ENCODE measurements at places on chromosomes 3 and 15. TPM values are rescaled to one million over a fixed set of nuclear protein-coding genes. Genes with fewer than 3 reads are reported as not detected.

GRCh38 chr3:127174715-127175140 is 18.2 kb upstream of the PRR23E start:
- no peak for DNase-seq

GRCh38 chr15:88155310-88155709 is 101.2 kb downstream of the NTRK3 start:
- DNase-seq: no peak

The EPB42 gene
- total RNA-seq: 1.4 TPM

The CPN2 gene
- 0.12 TPM for total RNA-seq

DNA sequence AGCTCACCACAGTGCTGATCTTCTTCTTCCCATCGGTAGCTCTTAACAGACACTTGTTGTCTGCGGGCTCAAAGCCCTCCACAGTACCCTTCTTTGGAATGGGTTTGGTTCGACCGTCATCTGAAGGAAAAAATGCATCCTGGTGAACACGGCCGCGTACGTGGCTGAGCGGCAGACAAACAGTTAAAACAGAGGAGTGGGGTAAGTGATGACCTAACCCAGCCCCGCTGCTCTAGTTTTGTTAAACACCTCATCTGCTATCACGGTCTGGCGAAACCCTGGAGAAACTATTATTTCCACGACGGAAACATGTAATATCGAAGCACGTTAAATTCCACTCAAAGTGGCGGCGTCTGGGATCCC is 725 bp downstream of the SRP14 start:
- no peak for DNase-seq

GRCh38 chr15:46714950-46715349 is 1002.4 kb upstream of the SEMA6D start:
- no peak for DNase-seq

- DNase-seq: no peak
Measured at GRCh38 chr15:92040350-92040749, 186.8 kb downstream of the SLCO3A1 start.

The OR5K2 gene
- total RNA-seq: not detected

The MYRIP gene
- total RNA-seq: 6.2 TPM

The FETUB gene
- total RNA-seq: not detected

The ROBO2 gene
- 2.8 TPM for total RNA-seq

DNA sequence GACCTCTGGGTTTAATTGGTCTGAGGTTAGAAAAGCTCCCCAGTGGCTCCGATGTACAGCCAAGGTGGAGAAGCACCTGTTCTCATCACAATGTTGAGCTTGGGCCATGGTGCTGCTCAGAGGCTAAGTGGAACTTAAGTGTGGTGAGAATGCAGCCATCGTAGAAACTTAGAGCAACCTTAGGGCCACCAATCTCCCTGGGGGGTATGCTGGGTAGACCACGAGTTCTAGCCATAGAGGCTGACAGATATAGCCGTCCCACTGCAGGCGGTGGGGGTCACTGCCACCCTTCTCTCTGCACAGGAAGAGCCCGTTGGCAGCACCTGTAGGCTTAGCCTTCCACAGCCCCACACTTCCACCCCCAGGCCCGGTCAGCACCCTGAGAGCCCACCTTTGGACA is 38.0 kb downstream of the MGLL start:
- DNase-seq: no peak

The SLC22A13 gene
- total RNA-seq: 0.95 TPM

DNA sequence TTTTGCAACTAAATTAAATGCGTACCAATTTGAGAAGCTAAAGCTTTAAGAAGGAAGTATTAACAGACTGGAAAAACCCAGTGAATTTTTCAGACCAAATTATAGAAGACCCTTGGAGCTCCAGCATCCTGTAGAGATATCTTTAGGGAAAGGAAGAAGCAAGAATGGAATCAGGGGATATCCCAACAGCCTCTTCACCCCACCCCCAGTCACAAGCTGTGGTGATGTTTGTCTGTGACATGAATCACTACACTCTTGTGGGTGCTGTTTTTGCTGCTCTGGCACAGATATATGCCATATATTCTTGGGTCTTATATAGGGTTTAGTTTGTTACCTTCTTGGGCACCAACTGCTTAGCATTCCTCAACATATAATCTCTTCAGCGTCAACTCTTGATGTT is 78.5 kb upstream of the BCL6 start:
- DNase-seq: no peak

The PLD1 gene
- 734 TPM for total RNA-seq

GRCh38 chr3:108489776-108490175 is 20.6 kb downstream of the MYH15 start:
- DNase-seq: peak; percentile 29

DNA sequence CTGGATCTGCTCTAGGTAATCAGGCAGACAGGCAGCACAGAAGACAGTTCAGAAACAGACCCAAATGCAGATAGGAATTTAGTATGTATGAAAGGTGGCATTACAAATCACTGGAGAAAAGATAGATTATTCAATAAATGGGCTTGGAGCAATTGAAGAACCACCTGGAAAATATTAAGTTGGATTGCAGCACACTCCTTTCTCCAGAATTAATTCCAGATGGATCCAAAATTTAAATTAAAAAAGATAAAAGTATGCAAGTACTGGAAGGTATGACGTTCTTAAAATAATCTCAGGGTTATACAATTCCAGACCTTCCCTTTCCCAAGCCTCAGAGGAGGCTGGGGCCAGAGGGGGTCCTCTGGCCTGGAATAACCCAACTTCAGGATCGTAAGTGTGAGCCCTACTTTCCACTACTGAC is 32.5 kb downstream of the HRH1 start:
- DNase-seq: no peak

GRCh38 chr3:181694805-181695660 is 16.7 kb upstream of the SOX2 start:
- no peak for DNase-seq

GRCh38 chr15:81633889-81634288 is 259.9 kb upstream of the TMC3 start:
- DNase-seq: no peak

The SLC2A2 gene
- total RNA-seq: 22.4 TPM

- no peak for DNase-seq
Measured at GRCh38 chr15:70214276-70214675, 116.6 kb upstream of the TLE3 start.

DNA sequence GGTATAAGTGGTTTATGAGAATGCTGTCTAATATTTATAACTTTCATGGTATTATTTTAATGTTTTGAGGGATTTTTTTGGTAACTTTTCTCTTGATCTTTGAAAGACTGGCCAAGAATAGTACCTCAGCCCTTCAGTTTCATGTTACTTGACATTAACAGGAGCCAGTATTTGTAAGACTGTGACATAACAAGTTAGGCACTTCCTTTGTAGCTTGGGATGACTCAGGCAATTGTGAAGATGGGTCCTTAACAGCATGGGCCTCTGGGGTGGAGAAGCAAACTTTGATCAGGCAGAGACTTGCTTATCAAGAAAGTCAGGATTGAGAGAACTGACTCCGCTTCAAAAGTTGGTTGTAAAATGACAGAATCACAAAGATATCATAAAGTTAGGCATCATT is 9.5 kb downstream of the LRRC49 start:
- DNase-seq: no peak

The CPLX3 gene
- total RNA-seq: not detected

The LPP gene
- total RNA-seq: 478 TPM

The EPHA3 gene
- 15.3 TPM for total RNA-seq

GRCh38 chr15:78324144-78324543 is 16.0 kb upstream of the CRABP1 start:
- no peak for DNase-seq

The LTK gene
- total RNA-seq: 2.5 TPM

DNA sequence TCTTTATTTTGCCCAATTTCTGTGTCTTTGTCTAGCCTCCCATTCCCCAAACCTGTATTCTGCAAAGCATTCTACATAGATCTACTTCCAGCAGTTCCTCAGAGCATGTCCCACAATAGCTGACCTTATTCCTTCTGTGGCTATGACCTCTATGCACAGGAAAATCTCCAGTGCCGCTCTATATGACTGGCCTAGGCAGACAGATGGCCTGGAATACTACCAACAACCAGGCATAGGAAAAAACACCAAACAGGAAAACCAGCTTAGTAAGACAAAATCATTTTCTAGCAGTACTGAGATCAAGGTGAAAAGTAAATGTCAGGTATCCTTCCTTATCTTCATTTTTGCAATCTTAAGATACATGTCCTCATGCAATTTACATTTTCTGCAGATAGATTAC is 1115.0 kb downstream of the IGSF11 start:
- DNase-seq: no peak

GRCh38 chr15:37088436-37088835 is 11.9 kb downstream of the MEIS2 start:
- no peak for DNase-seq

- DNase-seq: no peak
Measured at GRCh38 chr15:64738226-64739095, 36.9 kb downstream of the RBPMS2 start.

The CYP1A2 gene
- total RNA-seq: 0.14 TPM

DNA sequence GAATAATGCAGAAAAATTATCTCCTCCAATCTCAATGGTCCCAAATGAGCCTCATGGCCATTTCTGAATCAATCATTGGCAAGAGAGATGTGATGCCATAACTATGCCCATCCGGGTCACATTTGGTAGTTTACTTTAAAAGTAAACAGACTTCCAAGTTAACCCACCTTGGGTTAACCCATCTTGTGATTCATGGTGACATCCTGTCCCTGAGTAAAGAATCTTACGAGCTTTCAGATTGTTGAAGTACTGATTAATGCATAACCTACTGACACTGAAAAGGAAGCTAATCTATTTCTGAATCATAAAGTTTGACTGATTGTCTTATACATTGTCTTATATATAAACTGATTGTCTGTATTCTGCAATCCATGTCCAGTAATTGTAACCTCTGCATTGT is 467.2 kb upstream of the AGTR1 start:
- DNase-seq: no peak

DNA sequence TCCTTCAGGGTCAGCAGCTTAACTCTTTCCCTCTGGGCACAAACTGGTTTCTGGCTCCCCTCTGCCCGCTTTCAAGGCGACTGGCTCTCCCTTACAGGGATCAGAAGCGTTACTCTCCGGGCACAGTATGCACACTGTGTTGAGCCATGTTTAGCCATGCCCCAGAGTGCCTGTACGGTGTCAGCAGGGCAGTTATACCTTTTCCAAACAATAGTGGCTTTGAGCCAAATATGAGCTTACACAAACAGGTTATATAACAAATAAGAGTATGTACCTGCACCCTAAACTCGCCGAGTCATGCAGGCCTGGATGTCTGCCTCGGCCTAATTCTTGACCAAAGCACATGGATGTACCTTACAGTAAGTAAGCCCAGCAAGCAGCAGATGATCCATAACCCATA is 175.6 kb upstream of the ANKRD28 start:
- DNase-seq: no peak

GRCh38 chr3:10962481-10963036 is 30.0 kb upstream of the SLC6A1 start:
- no peak for DNase-seq

The SLC9A9 gene
- total RNA-seq: 12.2 TPM

- DNase-seq: no peak
Measured at GRCh38 chr3:2727610-2728318, 382.4 kb downstream of the IL5RA start.

All from mucosa of gallbladder (tissue), 1 donor.